Fibroblast of upper back skin (primary cell): ENCODE measurements at places on chromosomes 13 and 19.

DNA sequence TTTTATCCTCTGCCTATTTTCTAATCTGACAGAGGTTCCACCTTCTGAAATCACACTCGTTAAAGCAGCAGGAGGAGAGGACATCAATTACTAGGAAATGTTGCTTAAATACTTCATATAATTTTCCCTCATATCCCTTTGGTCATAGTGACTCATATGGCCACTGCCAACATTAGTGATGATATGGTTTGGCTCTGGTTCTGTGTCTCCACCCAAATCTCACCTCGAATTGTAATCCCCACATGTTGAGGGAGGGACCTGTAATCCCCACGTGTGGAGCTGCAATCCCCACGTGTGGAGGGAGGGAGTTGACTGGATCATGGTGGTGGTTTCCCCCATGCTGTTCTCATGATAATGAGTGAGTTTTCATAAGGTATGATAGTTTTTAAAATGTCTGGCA is 618.4 kb upstream of the SLITRK5 start:
- no peak for DNase-seq

DNA sequence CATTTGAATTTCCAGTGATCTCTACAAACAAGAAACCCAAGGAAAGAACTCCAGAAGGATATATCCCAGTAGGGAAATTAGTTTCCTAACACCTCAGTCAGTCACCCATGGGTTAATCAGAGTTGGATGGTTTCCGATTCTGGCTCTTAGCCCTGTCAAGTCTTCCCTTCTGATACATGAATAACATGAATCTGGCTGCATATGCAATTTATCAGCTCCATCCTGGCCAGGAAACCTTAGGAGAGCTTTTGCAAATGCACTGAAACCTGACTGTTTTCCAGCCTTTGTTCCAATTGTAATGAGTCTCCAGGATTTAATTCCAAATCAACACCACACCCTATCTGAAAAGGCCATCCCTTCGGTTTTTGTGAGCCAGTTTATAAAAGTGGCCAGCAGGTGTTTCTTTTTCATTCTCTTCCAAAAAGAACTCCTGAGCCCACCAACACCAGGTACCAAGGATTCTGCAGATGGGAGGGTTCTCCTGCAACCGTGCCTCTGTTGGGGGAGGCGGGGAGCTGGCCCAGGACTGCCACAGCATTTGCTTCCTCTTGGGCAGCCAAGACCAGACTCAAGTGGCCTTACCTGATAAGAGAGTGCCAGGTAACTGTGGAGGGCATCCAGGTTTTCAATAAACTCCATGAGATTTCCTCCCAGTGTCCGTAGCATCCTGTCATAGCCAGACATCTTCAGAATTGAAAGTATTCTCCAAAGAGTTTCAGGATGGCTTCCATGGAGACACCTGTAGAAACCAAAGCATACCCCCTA is 77.5 kb downstream of the C13orf42 start:
- DNase-seq, result no peak

GRCh38 chr13:52921194-52921593 is 72.8 kb upstream of the PCDH8 start:
- no peak for DNase-seq

DNA sequence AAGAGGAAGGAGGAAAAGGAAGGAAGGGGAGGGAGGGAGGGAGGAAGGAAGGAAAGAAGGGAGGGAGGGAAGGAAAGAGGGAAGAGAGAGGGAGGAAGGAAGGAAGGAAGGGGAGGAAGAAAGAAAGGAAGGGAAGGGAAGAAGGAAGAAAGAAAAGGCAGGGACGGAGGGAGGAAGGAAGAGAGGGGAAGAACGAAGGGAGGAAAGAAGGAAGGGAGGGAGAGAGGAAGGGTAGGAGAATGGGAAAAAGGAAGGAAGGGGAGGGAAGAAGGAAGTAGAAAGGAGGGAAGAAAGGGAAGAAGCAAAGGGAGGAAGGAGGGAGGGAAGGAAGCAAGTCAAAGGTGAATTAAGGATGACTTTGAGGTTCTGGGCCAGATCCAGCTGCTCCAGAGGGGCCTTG is 3.0 kb downstream of the ACSBG2 start:
- no peak for DNase-seq

GRCh38 chr13:82458169-82458568 is 1424.1 kb downstream of the SLITRK1 start:
- no peak for DNase-seq

DNA sequence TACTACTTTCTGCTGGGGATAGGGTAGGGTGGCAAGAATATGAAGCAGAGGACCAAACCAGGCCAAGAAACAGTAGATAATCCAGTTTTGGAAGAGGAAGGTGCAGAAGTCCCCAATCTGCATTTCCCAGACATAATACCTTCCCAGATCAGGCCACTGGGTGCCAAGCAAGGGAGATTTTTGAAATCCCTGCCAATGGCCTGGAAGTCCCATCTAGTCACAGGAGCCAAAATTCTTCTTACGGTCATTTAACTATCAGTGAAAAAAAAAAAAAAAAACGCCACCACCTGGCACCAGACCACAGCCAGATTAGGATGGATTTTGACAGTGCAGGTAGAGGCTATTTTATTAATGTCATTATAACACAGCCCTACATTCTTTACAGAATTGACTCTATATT is 57.8 kb downstream of the ZC3H13 start:
- DNase-seq, result no peak

- no peak for DNase-seq
Measured at GRCh38 chr19:1409204-1410005, 2.0 kb downstream of the DAZAP1 start.

DNA sequence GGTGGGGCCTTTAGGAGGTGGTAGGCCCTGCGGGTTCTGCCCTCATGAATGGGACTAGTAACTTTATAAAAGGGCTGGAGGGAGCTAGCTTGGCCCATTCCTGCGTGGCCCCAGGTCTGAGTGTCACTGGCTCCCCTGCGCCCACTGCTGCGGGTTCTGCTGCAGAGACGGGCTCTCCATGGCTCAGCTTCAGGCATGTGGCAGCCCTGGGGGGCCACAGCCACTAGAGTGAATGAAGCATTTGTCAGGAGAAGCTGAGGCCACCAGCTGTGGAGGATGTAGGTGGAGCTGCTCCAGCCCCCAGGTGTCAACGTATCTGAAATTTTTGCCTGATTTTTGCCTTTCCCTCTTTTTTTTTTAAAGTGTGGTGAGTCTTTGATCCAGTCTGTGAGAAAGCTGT is 119.1 kb downstream of the SOX1 start:
- no peak for DNase-seq
